Testis (tissue), 5 donors: ENCODE measurements at places on chromosomes 11 and 22.

- no peak for DNase-seq
These were observed 998 bp downstream of the BAIAP2L2 start for GRCh38 chr22:38109371-38110001.

DNA sequence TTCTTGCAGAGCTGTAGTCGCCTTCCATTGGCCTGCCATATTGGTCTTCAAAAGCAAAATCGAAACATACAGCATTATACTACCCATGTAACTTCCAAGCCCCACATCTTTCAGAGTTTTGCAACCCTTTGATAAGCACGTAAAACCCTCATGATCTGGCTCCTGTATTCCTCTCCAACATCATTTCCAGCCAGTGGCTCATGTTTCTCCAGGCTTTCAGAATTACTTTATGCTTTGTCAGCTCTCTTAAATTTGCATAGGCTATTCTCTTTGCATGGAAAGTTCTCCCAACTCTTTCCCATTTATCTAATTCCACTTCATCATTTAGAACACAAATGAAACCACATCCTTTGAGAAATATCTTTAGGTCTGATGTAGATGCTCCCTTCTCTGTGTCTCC is 67.8 kb upstream of the DDI1 start:
- no peak for DNase-seq

GRCh38 chr11:17599460-17599925 is 52.4 kb downstream of the OTOG start:
- DNase-seq: peak; percentile 6

DNA sequence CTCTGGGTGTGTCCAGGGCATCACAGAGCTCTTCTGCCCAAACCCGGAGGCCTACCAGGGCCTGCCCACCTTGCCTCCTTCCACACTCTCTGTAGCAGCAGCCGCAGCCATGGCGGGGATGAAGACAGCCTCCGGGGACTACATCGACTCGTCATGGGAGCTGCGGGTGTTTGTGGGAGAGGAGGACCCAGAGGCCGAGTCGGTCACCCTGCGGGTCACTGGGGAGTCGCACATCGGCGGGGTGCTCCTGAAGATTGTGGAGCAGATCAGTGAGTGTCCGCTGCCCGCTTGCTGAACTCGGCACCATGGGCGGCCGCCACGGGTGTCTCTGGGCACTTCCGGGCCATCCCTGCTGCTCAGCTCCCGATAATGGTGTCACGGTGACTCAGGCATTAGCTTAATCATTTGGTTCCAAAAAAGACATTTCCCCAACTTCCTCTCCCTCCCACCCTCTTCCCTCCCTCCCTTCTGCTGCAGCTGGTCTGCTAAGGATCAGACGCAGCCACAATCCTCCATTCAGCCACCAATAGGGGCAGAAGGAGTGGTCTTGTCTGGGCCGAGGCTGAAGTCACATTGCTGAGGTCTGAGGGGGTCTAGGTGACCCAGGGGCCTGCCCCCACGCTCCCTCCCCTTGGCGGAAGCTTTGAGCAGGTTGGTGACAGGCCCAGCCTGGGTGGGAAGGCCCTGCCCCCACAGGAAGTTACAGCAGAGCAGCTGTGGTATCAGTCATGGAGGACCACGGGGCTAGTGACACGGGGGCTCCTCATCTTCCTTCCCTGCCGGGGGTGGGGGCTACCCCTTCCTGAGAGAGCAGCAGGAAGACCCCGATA is 950 bp downstream of the FERMT3 start:
- DNase-seq: peak; percentile 37

- peak; percentile 61 for DNase-seq
These were observed 10.9 kb downstream of the CD5 start for GRCh38 chr11:61113201-61113600.

GRCh38 chr11:15288863-15289262 is 174.1 kb downstream of the INSC start:
- DNase-seq: no peak

DNA sequence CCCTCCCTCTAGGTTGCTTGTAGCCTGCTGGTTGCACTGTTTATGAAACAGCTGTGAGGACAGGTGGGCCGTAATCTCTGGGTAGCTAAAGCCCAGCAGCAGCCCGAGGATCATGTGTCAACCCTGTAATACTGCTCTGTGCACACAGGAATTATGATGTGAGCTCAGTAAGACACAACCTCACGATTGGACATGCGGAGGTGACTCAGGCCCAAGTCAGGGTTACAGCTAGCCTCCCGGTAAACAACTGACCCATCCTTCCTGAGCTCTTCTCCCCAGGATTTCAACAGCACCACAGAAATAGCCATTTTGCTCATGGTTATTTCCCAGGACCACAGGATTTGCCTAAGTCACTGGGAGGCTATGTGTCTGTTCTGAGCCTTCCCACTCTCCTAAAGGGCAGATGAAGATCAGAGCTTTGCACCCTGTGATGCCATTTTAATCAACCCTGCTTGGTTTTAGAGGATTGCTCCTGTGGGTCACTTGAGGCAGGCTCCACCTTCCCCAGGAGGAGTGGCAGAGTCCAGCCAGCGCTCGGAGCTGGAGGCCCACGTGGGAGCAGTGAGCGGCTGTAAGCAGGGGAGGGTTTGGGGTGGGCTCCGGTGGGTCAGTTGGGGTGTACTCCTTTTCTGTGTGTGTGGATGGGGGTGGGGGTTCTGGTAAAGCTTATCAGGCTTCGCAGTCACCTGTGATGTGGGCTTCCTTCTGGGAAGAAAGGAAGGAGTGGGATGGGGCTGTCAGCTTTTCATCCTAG is at the start of gene AMPD3:
Gene AMPD3, plus strand, starts transcription at position 387 of the 754 bp plus-strand sequence. CDS start 6,256 bp downstream, outside the sequence.
- DNase-seq: peak; percentile 26

GRCh38 chr11:34509336-34509876 is 4.2 kb downstream of the ELF5 start:
- DNase-seq: no peak

GRCh38 chr11:117017456-117017855 is 80.8 kb downstream of the SIK3 start:
- DNase-seq: no peak

DNA sequence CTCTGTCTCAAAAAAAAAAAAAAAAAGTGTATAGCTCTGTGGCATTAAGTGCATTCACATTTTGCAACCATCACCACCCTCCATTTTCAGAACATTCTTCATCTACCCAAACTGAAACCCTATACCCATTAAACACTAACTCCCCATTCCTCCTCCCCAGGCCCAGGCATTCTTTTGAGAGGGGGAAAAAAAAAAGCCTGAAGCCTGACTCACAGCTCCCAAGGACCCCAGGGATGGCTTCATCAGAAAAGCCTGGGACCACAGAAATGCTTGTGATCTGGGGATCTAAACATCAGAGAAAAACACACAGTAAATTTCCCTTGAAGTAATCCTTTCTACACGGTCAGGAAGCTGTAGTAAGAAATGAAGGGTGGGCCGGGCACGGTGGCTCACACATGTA is 10.7 kb upstream of the GTSE1 start:
- no peak for DNase-seq

DNA sequence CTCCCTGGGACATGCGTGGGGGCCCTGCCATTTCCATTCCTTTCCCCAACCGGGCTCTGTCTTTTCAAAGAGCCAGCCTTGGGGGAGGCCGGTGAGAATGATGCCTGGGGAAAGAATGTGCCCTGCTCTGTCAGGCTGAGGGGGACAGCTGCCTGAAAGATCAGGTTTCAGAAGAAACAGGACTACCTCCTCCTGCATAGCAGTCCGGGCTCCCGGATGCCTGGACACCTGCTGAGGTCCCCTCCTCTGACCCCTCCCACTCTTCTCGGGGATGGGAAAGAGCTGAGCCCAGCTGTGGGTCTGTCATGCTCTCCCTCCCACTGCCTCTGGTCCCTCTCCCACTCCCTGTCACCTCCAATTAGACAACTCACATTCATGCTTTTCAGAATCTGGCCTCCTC is 41.8 kb upstream of the CDON start:
- DNase-seq: no peak

- DNase-seq: no peak
These were observed 151.5 kb upstream of the CTSC start for GRCh38 chr11:88489030-88489429.

DNA sequence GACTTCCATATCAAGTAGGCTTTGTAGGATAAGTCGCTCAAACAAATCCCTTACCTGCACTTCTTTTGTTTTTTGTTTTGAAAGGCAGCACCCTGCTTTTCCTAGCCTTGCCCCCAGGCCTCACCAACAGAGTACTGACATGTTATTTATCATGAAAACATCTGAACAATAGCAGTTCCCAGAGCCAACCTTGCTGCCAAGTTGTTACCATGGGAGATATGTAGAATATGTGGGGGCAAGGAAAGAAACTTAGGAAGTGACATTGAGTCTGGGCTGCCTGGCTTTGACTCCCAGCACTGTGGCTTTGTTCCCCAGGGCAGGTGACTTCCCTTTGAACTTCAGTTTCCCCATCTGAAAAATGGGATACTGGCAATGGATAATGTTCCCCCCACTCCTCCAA is 53.4 kb upstream of the CRYBB3 start:
- no peak for DNase-seq

DNA sequence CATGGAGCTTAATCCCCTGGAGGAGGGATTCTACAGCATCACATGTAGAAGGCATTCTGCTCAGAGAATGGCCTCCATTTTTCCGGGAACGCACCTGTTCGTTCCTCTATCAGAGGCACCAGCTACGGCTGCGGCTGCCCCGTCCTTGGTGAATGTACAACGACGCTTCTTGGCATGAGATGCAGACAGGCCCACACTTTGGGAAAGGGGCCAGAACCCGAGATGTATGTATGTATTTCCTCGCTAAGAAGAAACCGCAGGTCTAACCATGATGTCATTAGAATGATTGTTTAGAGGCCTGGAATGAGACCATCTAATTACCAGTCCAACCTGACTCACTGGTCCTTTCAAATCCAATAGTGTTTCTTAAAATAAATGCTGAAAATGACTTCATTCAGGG is 1293.4 kb downstream of the TBC1D22A start:
- DNase-seq: no peak

GRCh38 chr11:79367844-79368243 is 73.0 kb downstream of the TENM4 start:
- DNase-seq: no peak

DNA sequence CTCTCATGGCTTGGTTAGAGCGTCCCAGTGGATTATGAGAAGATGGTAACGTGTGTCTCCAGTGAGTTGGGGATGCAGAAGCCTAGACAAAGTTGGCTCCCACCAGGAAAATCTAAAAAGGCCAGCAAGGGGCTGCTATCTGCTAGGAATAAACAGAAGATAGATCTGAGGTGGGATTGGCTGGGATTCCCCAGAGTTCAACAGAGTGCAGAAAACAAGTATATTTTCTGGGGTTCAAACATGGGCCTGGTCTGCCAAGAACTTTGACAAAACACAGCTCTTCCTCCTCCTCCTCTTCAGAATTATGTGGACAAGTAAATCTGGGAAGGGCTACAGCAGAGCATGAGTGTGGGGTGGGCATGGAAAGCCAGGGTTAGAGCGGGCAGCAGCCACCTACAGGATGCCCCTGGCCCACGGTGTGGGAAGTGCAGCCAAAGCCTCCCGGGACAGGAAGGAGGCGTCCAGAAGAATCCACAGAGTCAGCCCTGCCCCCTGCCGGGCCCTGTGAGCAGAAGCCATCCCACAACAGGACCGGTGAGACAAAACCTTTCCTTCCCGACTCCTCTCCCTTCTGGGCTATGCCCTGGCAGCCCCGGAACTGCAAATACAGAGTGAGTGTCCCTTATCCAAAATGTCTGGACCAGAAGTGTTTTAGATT is 67.1 kb downstream of the CD82 start:
- DNase-seq: peak; percentile 41

DNA sequence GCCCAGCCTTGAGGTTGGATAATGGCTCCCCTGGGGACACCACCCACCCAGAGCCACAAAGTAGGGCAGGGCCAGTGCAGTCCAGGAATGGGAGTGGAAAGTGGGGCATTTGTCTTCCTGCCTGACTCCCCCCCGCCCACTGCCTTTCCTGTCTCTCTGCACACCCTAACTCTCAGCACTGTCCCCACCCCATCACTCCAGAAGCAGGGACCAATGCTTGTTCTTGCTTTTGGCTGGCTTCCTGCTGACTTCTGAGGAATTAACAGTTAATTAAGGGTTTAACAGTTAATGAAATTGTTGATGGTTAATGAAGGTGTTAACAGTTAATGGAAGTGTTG is 4.7 kb downstream of the PITPNM1 start:
- no peak for DNase-seq

DNA sequence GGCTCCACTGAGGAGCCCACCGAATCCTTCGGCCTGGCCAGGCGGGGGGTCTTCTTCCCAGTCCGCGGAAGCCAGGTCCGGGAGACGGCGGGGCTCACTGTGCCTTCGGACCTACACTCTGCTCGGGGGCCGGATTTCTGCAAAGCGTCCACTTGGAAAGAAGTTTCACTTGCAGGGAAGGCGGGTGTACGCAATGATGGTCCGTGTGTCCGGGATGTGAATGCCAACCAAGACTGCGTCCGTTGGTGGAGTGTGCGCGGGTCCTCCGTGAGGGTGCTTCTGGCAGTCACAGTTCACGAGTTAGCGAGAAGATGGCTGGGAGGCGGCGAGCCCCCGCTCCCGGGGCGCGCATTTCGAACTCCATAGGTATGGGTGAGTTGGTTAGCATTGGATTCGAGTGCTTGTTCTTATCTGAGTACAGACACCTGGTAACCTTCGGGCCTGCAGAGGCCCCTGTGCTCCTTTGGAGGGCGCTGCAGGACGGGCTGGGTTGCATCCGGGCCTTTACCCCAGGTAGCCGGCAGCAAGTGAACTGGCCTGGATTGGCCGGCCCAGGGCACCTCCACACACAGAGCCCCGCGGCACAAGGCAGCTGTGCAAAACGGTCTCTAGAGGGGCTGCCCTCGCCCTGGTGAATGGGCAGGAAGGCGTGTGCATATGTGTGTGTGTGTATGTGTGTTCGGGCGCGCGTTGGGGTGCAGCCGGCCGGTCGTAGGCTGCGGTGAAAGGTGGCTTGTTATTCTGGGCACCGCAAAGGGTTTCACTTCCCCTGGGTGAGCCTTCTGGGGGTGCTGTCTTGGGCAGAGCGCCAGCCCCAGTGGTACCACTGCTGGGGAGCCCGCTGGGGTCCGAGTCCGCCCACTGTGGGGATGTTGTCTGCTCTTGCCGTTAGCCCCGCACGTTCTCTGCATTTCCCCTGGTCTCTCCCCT is 13.3 kb upstream of the CYP2R1 start:
- DNase-seq: peak; percentile 88

DNA sequence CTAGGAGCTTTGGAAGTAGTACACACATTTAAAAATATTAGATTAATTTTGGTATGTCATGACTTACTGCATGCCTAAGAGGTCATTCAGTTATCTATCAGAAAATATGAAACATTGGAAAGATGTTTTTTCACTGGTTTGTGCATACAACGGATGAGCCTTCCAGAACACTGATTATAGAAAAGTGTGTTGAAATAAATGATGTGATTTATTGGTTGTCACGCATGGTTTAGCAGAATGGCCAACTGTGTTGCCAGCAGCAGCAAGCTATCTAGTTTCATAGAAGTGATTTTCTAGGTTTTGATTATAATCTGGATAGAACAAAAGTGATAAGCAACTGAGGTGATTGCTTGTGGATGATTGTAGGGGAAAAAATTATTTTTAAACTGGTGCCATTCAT is 53.6 kb downstream of the DDX10 start:
- no peak for DNase-seq
